ENCODE measurements at places on chromosomes 5 and 9.

GRCh38 chr9:23702311-23702922 lies 123.6 kb downstream of the ELAVL2 start:
- DNase-seq, result no peak

- DNase-seq, result no peak
Observed at GRCh38 chr5:144356489-144356888, 185.8 kb downstream of the KCTD16 start.

- no peak for DNase-seq
Observed at GRCh38 chr9:33393581-33393980, 8.8 kb downstream of the AQP7 start.

DNA sequence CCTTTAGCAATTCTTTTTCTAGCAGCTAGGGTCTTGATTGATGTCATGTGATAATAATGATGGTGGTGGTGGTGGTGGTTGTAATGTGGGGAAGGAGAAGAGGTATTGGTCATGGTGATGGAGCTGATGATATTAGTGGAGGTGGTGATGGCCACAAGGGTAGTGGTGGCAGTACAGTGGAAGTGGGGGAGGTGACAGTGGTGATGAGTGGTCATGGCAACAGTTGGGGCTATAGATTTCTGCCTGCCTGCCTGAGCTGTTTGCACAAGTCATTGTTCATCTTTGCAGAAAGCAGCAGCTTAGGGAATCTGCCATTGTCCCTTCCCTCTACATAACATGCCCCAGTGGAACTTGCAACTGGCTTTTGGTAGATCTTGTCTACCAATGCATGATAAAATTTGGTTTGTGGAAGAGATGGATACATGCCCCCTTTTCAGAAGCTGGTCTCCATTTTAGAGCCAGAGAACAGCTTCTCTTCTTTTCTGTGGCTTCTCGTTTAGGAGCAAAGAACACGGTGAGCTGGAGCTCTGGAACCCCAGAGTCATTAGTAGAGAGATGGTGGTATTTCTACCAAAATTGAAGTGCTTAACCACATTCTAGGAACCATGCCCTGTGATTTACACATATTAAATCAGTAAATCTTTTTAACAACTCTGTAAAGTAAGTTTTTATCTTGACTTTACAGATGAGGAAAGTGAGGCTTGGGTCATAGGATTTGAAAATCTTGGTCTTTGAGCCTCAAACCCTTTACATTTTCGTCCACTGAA lies 100.3 kb downstream of the AOPEP start:
- no peak for DNase-seq

DNA sequence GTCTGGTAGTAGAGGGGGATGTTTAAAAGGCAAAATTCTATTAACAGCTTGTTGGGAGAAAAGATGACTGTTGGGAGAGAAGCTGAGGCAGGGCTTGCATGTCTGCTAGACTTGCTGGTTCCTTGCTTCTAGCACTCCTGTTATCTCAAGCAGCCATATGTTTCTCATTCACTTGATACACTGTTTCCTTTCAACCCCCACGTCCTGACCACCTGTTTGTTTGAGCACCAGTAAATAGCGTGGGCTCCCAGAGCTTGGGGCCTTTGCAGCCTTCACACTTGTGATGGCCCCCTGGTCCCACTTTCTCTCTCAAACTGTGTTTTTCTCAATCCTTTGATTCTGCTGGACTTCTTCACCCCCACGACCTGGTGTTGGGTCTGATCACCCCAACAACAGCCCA lies 111.7 kb upstream of the TMEM161B start:
- DNase-seq, result no peak

DNA sequence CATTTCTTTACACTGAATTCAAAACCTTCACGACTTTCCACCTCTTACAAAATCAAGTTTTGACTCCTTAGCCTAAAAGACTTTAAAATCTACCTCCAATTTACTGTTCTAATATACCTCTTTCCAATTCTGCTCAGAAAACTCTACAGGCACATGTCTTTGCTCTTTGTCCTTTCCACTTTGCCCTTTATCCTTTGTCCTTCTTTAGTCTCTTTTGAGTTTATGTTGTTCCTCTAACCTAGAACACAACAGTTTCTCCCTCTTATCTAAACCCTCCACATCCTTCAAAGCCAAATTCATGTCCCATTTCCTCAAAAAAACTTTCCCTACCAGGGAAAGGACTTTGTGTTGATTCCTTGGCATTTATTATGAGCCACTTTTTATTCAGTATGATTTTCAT lies 1.4 kb downstream of the CDKL3 start:
- no peak for DNase-seq

DNA sequence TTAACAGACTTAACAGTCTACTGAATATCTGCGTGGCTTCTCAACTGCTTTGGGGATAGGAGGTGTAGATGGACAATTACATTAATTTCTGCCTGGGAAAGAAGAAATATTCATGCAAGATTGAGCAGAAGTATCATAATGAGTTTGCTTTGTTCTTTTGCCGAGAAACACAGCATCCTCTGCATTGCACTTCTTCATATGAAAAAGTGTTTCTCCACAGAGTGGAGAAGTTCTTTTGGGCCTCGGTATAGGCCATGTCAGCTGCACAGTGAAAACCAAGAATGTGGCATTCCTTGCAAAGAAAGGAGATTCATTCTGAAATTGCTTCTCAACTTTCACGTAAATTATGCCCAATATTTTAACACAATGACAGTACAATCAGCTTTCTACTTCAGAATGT lies 17.6 kb upstream of the SNX2 start:
- no peak for DNase-seq

- DNase-seq, result no peak
Observed at GRCh38 chr9:77800924-77801551, 152.9 kb upstream of the GNA14 start.

GRCh38 chr5:122880749-122881148 lies 35.3 kb downstream of the SNX24 start:
- DNase-seq, result no peak

GRCh38 chr5:74390822-74391221 lies 249.7 kb downstream of the ENC1 start:
- no peak for DNase-seq

- no peak for DNase-seq
Observed at GRCh38 chr9:106843371-106843770, 19.6 kb upstream of the ZNF462 start.

- DNase-seq, result peak; percentile 35
Observed at GRCh38 chr5:54304040-54304439, 6.3 kb downstream of the ARL15 start.

DNA sequence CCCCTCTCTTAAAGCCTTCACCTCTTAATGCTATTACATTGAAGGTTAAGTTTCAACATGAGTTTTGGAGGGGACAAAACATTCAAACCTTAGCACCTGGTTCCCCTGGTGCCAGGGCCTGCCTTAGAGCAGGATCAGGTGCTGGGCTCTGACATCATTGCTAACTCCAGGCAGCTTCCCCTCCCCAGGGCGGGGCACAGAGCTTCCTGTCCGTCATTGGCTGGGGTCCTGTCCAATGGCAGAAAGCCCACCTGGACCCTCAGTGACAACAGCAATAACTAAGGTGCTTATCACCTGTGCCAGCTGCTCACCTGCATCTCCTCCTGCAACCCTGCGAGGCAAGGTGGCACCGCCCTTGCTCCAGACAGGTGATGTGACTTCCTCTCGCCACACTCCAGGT lies 177.4 kb downstream of the NSG2 start:
- DNase-seq, result no peak

DNA sequence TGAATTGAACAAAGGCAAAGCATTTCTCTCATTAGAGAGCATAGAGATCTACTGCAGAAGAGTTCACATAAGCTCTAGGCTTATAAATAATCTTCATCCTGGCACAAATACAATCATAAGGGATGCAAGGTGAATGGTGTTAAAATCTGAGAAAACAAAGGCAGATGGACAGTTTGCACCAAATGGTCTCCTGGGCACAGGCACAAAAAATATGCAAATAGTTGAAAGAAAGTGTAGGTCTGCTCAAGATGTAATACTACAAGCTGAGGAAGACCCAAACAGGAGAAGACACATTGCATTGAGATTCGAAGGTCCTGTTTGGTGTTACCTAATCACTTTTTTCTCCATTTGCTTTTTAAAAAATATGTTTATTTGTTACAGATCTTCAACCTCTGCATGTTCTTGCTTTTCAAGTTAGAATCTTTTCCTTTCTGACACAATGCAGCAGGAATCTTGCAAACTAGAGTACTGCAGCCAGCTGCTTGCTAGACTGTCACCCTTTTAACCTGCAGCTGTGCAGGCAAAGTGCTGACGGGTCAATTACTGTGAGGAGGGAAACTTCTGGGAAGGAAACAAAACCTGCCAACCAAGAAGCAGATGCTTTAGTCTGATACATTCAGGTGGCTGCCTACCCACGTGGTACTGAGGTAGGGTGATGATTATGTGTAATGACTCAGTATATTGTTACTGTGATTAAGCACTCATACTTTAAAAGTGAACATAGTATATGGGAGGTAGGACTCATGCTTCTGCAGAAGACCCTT lies 1048.6 kb upstream of the SEMA6A start:
- DNase-seq, result no peak

GRCh38 chr9:91727316-91727861 lies 222.6 kb downstream of the ROR2 start:
- peak; percentile 53 for DNase-seq

GRCh38 chr5:118552146-118552545 lies 436.2 kb downstream of the DTWD2 start:
- no peak for DNase-seq

DNA sequence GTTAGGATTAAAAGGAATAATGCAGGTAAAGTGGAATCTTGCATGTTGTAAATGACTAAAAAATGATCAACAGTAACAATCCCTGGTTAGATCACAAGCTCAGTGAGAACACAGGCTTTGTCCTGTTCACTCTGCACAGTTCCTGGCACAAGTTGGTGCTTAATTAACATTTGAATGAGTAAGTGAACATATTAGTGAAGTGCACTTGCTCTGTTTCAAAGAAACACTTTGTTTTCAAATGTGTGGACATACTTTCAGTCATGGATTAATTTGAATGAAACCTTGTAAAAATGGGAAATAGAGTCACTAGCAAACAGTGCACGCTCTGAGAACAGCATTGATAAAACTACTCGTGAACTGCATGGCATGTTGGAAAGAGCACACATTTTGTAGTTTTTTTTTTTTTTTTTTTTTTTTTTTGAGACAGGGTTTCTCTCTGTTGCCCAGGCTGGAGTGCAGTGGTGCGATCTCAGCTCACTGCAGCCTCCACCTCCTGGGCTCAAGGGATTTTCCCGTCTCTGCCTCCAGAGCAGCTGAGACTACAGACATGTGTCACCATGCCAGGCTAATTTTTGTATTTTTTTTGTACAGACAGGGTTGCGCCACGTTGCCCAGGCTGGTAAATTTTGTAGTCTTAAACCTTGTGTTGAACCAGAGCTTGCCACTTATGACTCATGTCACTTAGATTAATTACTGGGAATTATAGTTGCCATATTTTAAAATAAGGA lies 159.9 kb downstream of the LURAP1L start:
- DNase-seq, result no peak

DNA sequence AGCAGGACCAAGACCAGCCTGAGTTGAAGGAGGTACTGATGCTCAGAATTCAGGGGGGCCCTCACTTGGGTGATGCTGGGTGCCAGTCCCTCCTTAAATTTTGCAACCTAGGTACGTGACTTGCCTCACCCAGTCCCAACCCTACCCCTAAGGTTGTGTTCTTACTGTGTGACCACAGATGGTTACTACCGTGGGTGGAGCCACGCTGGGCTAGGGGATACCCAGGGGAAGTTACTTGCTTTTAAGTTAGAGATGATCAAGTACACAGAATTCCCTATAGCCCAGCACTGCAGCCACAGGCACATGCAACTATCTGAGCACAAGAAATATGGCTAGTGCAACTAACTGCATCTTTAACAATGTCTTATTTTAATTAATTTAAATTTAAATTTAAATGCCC lies 32.9 kb downstream of the NXNL2 start:
- DNase-seq, result no peak

DNA sequence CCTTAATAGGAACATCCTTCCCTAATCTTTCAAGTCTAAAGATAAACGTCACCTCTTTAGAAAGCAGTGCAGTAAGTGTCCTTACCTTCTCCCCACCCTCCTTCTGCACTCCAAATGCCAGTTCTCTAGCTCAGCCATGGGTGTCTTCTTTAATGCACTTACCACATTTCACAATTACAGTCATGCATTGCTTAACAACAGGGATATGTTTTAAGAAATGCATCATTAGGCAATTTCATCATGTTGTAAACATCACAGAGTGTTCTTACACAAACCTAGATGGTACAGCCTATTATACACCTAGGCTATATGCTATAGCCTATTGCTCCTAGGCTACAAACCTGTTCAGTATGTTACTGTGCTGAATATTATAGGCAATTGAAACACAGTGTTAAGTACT lies 91.2 kb downstream of the RFX3 start:
- peak; percentile 84 for DNase-seq

- DNase-seq, result peak; percentile 43
Observed at GRCh38 chr5:137075163-137075970, 423.8 kb downstream of the SPOCK1 start.

- DNase-seq, result no peak
Observed at GRCh38 chr5:43514471-43514815, 505 bp downstream of the C5orf34 start.

- no peak for DNase-seq
Observed at GRCh38 chr5:136162008-136162407, 29.4 kb downstream of the SMAD5 start.

DNA sequence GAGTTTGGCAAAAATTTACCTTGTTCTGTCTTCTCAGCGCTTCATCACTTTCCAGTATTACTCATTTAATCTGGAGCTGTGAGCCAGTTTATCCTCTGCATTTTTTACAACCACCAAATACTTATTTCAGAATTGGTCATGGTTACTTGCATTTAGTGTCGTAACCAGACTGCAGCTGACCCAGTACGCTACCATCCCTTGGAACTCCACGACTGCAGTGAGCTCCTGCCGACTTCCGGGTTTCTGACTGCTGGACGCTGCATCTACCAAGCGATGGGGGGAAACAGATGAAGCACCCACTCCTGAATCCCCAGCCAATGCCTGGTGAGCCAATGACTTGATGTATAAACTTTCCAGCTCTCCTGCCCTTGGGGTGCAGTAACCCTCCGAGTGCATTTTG lies 174.4 kb upstream of the PRLR start:
- no peak for DNase-seq

GRCh38 chr9:125240649-125240999 lies 519 bp downstream of the HSPA5 start:
- peak; percentile 56 for DNase-seq

DNA sequence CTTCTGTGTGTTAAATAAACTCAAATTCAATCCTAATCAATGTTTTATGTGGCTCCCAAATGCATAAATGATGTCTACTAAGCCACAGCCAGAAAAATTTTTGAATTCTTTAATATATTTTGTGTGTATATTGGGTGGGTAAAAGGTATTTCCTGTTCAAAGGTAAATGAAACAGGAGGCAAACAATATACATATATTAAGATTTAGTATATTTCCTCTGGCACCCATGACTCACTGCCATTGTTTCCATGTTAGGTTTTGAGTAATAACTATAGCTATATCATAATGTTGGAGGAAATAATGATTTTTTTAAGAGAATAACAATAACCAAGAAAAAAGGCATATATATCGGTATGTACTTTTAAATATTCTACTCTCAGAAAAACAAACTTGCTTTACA lies 1071.9 kb upstream of the CDH10 start:
- DNase-seq, result no peak
